ENCODE measurements at places on chromosomes 5 and 9.

DNA sequence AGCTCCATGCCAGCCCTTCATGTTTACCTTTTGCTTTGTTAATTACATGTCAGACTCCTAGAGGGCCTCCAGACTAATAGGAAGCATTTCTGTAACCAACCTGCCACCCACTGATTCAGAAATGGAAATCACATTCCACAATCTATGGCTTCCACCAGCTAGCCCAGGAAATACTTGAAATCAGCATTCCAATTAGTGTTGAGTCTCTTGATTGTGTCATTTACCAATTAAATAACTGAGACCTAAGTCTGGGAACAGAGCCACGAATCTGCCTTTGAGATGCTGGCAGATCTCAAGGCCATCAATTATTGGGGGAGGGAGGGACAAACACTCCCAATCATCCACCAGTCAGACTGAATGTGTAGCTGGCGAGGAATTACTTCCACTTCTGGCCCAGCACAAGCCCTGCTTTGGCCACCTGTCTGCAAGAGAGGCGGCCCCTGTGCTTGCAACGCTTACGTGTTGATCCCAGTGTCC lies 27.4 kb upstream of the SAP30L start:
- H3K36me3 ChIP-seq, result peaks cover 28% of the 10 kb centered on the region
- DNase-seq, result no peak
- no peak overlapping the region for H3K27ac ChIP-seq
- no peaks in the 10 kb centered on the region for H3K4me1 ChIP-seq
- no peak overlapping the region for H3K4me3 ChIP-seq
- no peaks in the 10 kb centered on the region for H3K27me3 ChIP-seq

DNA sequence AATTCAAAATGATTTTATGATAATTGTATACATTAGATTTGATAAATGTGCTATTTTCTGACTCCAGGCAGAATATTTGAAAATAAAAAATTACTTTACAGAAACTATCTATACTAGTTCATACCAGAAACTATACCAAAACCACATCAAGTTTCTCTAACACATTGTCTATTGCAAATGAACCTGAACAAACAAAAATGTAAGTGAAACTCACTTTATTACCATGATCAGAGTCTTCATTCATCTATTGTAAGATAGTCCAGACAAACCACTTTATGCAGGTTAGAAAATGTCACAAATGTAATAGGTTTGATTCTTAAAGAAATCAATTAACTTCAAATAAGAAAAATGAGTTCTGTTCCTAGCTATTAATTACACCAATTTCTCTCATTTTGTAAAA lies 99.4 kb downstream of the OXCT1 start:
- no peak overlapping the region for H3K4me3 ChIP-seq
- no peaks in the 10 kb centered on the region for H3K4me1 ChIP-seq
- H3K27me3 ChIP-seq, result no peaks in the 10 kb centered on the region

GRCh38 chr9:89374176-89374575 lies 55.9 kb downstream of the SECISBP2 start:
- DNase-seq, result no peak
- no peak overlapping the region for H3K27ac ChIP-seq
- no peak overlapping the region for H3K4me3 ChIP-seq
- no peaks in the 10 kb centered on the region for H3K27me3 ChIP-seq
- H3K4me1 ChIP-seq, result peaks cover 9% of the 10 kb centered on the region
- H3K36me3 ChIP-seq, result peaks cover 6% of the 10 kb centered on the region

GRCh38 chr9:34636791-34637355 lies 714 bp downstream of the SIGMAR1 start:
- H3K4me3 ChIP-seq, result peak overlapping the region; percentile 85
- H3K36me3 ChIP-seq, result peaks cover 6% of the 10 kb centered on the region
- no peak overlapping the region for H3K27ac ChIP-seq
- no peaks in the 10 kb centered on the region for H3K27me3 ChIP-seq
- H3K4me1 ChIP-seq, result peaks cover 10% of the 10 kb centered on the region

GRCh38 chr5:73783828-73784227 lies 157.8 kb downstream of the ARHGEF28 start:
- no peak for DNase-seq
- no peak overlapping the region for H3K27ac ChIP-seq
- H3K36me3 ChIP-seq, result no peaks in the 10 kb centered on the region
- no peak overlapping the region for H3K4me3 ChIP-seq

- H3K4me1 ChIP-seq, result peaks cover 15% of the 10 kb centered on the region
- peaks cover 23% of the 10 kb centered on the region for H3K36me3 ChIP-seq
- H3K27me3 ChIP-seq, result no peaks in the 10 kb centered on the region
- DNase-seq, result peak; percentile 35
- no peak overlapping the region for H3K27ac ChIP-seq
These were observed 26.9 kb downstream of the ADAM19 start for GRCh38 chr5:157548513-157549282.

DNA sequence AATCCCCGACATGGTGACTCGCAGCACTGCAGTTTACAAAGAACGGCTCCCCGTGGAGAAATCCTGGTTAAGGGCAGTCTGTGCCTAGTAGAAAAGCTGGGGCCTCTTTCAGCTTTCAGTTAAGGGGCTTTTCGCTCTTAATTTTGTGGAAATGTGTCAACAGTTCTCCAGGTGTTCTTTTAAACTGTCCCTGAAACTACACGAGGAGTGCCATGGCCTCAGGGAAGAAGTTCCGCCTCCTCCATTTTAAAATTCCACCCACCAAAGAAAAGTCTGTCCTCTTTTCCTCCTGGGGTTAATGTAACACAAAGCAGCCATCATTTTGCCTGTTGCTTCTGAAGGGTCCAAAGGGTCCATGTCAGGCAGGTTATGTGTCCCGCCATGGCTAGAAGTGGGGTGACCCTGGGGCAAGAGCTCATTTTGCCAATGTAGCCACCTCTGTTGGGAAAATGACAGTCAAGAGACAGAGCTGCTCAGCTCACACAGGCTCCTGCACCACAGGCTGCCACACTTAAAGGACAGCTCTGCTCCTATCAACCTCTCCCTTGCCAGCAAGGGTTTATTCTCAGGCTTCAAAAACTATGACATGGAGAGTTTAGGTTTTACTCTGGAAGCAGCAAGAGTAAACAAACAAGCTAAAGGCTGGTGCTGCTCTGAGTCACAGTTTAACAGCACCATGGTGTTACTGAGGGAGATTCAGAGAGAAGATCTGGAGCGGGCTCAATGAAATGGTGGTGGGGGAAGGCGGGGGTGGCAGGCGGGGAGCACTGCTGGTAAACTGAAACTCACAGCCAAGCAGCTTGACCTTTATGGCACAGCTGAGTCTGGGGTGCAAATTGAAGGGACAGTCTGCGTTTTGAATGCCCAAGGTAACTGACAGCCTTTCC lies 3.2 kb downstream of the WHRN start:
- peaks cover 8% of the 10 kb centered on the region for H3K4me1 ChIP-seq
- no peak overlapping the region for H3K4me3 ChIP-seq

DNA sequence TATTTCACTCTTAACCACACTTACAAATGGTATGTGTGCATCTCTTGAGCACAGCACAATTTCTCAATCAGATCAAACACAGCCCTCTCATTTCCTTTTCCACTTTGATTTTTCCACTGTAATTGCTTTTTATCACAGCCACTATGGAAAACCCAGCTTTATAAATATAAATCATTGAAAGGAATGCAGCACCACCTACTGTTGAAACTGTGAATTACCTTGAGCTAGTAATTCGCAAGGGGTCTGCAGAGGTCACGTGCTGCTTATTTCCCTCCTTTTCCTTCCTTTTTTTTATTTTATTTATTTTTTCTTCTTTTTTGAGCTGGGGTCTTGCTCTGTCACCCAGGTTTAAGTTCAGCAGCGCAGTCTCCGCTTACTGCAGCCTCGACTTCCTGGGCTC lies 76.9 kb downstream of the CDH6 start:
- H3K4me3 ChIP-seq, result no peak overlapping the region
- no peaks in the 10 kb centered on the region for H3K4me1 ChIP-seq
- H3K27me3 ChIP-seq, result no peaks in the 10 kb centered on the region
- H3K36me3 ChIP-seq, result no peaks in the 10 kb centered on the region
- no peak overlapping the region for H3K27ac ChIP-seq

DNA sequence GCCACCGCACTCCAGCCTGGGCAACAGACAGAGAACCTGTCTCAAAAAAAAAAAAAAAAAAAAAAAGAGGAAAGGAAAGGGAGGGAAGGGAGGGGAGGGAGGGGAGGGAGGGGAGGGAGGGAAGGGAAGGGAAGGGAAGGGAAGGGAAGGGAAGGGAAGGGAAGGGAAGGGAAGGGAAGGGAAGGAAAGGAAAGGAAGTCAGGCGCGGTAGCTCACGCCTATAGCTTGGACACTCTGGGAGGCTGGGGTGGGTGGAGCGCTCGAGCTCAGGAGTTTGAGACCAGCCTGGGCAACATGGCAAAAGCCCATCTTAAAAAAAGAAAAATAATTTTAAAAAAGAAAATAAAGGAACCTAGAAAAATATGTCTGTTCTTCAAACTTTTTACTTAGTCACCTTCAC lies 56.0 kb upstream of the CER1 start:
- DNase-seq, result no peak
- H3K36me3 ChIP-seq, result peaks cover 14% of the 10 kb centered on the region
- H3K4me1 ChIP-seq, result no peaks in the 10 kb centered on the region
- H3K27me3 ChIP-seq, result no peaks in the 10 kb centered on the region

GRCh38 chr5:45847877-45848276 lies 151.7 kb upstream of the HCN1 start:
- no peaks in the 10 kb centered on the region for H3K27me3 ChIP-seq
- no peak for DNase-seq
- H3K4me1 ChIP-seq, result peaks cover 6% of the 10 kb centered on the region
- H3K27ac ChIP-seq, result no peak overlapping the region
- no peak overlapping the region for H3K4me3 ChIP-seq
- H3K36me3 ChIP-seq, result no peaks in the 10 kb centered on the region

DNA sequence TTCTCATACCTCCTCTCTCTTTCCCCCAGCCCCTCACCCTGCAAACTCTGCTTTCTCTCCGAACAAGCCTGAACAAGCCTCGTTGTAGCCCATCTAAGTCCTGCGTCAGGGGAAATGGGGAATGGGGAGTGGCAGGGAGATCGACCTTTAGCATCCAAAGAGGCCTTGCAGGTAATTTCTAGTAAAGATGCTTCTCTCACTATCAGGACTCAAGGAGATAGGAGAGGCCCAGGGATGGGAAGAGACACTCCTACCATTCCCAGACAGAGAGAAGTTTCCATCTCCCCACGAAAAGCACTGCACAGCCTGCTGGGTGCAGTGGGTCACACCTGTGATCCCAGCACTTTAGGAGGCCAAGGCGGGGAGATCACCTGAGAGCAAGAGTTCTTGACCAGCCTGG lies 44.4 kb upstream of the CTNNA1 start:
- no peaks in the 10 kb centered on the region for H3K36me3 ChIP-seq
- no peak for DNase-seq
- H3K4me1 ChIP-seq, result peaks cover 4% of the 10 kb centered on the region
- H3K4me3 ChIP-seq, result no peak overlapping the region

DNA sequence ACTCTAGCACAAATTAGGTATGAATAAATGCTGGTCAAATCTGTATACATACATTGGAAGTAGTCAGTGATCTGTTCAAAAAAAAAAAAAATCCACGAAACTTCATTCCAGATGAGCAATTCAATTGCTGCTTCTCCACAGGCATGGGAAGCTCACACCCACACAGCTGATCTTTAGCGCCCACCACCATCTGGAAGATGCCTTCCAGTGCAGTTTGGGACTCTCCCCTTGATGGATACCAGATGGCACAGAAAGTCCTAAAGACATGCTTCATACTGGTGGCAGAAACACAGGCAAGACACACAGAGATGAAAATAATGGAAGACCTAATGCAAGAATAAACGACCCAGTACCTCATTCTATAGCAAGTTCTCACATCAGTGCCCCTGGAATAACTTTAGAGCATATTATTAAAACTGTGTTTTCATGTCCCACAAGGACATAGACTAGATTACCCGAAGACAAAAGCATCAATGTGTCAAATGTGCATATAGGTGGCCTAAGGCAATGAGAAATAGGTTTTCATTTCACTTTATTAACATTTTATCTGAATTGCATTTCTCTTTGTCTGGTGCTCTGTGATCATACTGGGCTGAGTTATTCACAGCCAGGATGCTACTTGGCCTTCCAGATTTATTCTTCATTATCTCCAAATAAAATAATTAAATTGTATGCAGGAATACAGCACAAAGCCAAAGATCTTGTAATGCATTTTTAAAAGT lies 135.4 kb upstream of the TAS2R1 start:
- DNase-seq, result no peak
- no peaks in the 10 kb centered on the region for H3K27me3 ChIP-seq
- H3K27ac ChIP-seq, result no peak overlapping the region
- H3K36me3 ChIP-seq, result no peaks in the 10 kb centered on the region
- H3K4me1 ChIP-seq, result peaks cover 7% of the 10 kb centered on the region
- H3K4me3 ChIP-seq, result no peak overlapping the region

DNA sequence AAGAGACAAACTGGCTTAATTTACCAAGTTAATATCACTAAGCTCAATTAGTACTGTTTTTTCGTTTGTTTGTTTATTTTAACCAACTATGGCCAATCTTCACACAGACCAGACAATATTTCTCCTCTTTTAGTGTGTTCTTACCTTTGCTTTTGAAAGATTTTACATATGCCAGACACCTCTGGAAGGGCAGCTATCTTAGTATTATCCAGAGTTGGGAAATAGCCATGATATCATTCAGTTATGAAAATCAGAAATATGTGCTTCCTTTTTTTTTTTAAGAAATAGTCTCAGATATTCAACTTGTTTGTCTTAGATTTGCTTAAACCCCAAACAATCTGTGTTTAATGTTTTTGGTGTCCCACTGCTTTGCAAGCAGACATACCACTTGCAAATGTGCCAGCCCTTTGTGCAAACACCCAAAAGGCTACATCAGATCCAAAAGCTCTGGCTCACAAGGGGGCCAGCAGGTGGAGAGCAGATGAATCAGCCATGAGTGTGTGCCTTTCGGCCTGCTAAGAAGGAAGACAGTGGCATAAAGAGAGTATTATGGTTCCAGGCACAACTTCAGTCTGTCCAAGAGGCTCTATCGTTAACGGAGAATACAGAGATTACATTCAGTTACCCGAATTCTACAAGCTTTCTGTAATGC lies 147.6 kb downstream of the EFNA5 start:
- no peaks in the 10 kb centered on the region for H3K36me3 ChIP-seq
- no peaks in the 10 kb centered on the region for H3K4me1 ChIP-seq

- H3K4me1 ChIP-seq, result peaks cover 5% of the 10 kb centered on the region
- no peak overlapping the region for H3K4me3 ChIP-seq
- H3K27ac ChIP-seq, result no peak overlapping the region
- no peak for DNase-seq
These were observed 118.6 kb downstream of the ADAMTS2 start for GRCh38 chr5:179226696-179227095.

DNA sequence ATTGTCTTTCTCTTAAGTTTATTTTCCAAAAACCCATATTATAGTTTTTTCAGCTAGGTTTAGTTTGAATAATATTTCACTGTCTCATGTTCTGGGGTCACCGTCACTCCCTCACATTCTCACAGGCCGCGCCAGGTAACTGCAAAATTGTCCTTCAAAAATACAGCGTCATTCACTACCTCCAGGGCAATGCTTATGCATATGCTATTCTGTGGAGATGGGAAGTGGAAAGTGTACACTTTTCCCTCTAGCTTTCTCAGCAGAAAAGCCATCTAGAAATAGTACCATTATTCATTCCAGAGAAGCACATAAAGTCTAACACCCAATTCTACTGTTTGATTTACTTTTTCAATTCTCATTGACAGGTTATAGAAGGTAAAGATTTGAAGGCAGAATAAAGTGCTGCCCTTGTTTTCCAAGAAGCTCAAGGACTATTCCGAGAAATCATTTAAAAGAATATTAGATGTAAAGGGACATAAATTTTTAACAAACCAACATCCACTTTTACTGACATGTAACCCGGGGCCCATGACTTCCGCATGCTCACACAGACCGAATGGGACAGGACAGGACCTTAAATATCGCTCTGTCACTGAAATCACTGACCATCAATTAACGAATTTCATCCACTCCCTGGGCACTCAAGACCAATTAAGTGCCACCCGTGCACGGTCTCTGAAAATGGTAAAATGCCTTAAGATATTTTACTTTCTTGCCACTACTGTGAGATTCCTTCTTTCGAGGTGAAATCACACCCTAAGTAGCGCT lies 720 bp downstream of the NUDT12 start:
- no peaks in the 10 kb centered on the region for H3K36me3 ChIP-seq
- DNase-seq, result no peak
- H3K4me3 ChIP-seq, result peak overlapping the region; percentile 79
- H3K27ac ChIP-seq, result peak overlapping the region; percentile 96
- H3K4me1 ChIP-seq, result no peaks in the 10 kb centered on the region

Measured in trophoblast cell (in vitro differentiated cells and primary cell).